Activated B cell treated with CpG ODN at 0.5 μM for 24 hours (primary cell): ENCODE measurements at places on chromosomes 16 and 17. TPM values are rescaled to one million over a fixed set of nuclear protein-coding genes. Genes with fewer than 3 reads are reported as not detected.

Gene CBFA2T3
- 50.8 and 63.3 TPM in 2 replicates for total RNA-seq

DNA sequence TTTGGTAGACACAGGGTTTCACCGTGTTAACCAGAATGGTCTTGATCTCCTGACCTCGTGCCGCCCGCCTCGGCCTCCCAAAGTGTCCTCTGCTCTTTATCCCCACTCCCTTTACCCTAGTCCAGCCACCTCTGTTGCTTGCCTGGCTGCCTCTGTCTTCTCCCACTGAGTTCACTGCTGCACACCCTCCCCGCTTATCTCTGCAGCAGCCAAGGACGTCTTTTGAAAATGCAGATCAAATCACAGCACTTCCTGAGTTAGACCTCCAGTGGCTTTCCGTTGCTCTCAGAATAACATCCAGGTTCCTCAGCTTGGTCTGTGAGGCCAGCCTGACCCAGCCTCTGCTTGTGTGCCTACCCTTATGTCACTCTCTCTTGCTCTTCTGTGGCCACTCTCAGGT is 5.4 kb downstream of the METTL22 start:
- peaks cover 8% of the 10 kb centered on the region for H3K4me1 ChIP-seq
- no peak for DNase-seq
- no peak overlapping the region for H3K27ac ChIP-seq
- H3K27me3 ChIP-seq: no peaks in the 10 kb centered on the region
- H3K36me3 ChIP-seq: peaks cover 67% of the 10 kb centered on the region
- no peak overlapping the region for H3K4me3 ChIP-seq

DNA sequence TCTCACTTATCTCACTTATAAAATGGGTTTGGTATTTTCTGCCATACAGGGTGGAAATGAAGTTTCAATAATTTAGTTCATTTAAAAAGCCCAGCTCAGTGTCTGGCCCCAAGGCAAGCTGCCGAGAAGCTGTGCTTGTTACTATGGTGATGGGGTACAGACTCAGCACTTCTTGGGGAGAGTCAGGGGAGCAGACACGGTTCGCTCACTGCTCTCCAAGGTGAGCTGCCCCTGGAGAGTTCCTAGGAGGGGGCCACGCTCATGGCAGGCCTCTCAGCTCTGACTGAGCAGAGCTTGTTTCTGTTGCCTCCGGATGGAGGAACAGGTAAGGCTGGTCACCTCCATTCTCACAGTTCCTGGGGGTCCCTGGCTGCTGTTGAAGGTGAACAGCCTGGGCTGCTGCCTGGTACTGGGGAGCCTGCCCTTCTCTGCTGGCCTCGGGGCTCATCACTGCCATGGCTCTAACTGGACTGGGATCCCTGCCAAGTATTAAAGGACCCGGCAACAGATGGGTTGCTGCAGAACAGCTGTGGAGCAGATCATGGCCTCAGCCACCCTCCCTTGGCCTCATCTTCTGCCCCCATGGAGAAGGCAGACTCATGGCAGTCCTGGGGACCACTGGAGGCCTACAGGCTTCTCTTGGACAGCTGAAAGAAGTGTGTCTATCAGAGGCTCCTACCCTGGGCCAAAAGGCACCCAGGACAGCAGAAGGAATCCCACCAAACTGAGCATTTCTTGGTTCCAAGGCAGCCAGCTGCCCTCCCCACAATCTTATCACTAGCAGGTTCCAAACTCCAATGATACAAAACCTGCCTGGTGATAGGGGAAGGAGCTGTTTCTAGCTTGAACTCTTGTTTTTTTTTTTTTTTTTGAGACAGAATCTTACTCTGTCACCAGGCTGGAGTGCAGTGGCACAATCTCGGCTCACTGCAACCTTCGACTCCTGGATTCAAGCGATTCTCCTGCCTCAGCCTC is 25.9 kb upstream of the SPATA32 start:
- peaks cover 80% of the 10 kb centered on the region for H3K36me3 ChIP-seq
- no peak overlapping the region for H3K4me3 ChIP-seq
- peaks cover 33% of the 10 kb centered on the region for H3K4me1 ChIP-seq
- no peaks in the 10 kb centered on the region for H3K27me3 ChIP-seq
- no peak for DNase-seq

Gene RSL1D1
- 224 and 265 TPM in 2 replicates for total RNA-seq

GRCh38 chr16:61432421-61432820 is 603.8 kb downstream of the CDH8 start:
- H3K36me3 ChIP-seq: no peaks in the 10 kb centered on the region
- H3K4me1 ChIP-seq: no peaks in the 10 kb centered on the region
- H3K27ac ChIP-seq: no peak overlapping the region
- no peak overlapping the region for H3K4me3 ChIP-seq

DNA sequence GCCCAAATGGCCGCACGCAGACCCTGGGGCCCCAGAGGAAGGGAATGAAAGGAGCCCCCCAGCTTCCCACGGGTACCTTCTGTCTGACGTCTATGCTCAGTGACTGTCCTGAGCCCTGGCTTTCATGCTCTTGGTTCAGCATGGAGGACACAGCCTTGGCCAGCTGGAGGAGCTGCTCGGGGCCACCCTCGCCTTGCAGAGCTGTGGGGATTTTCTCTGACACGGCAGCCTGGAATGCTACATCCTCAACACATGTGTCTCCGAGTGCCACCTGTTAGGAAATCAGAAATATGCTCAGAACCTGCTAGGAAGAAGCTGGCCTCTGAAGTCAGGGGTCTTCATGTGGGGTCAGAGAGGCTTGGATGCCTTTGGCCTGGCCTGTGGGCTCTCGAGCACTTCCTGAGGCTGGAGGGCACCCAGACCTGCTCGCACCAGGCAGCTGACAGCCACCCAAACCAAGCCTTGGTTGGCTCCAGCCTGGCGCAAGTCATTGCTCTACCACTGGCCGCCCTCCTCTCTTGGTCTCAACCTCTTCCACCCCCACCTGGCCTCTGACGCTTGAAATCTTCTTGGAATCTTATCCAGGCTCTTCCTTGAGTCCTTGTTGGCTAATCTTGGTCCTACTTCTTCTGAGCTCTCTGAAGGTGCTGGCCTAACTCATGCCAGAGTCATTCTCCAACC is 63.7 kb upstream of the BCO1 start:
- H3K36me3 ChIP-seq: no peaks in the 10 kb centered on the region
- H3K4me1 ChIP-seq: no peaks in the 10 kb centered on the region
- no peak overlapping the region for H3K27ac ChIP-seq
- H3K4me3 ChIP-seq: no peak overlapping the region

DNA sequence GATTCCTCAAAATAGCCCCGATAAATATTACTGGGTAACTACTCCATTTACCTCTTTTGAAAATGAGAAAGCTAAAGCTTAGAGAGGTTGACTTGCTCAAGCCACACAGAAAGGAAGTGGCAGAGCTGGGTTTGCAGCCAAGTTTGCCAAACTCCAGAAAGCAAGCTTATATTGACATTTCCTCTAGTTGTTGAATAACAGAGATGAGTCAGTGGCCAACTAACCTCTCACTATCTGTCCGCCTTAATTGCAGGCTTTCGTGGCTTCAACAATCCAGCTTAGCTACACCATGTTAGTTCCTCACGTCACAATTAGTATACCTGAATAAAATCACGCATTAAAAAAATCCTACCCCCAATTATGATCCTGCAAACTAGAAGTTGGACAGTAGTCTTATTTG is 151.7 kb downstream of the CNTNAP4 start:
- H3K27me3 ChIP-seq: no peaks in the 10 kb centered on the region
- no peaks in the 10 kb centered on the region for H3K4me1 ChIP-seq
- H3K36me3 ChIP-seq: no peaks in the 10 kb centered on the region

DNA sequence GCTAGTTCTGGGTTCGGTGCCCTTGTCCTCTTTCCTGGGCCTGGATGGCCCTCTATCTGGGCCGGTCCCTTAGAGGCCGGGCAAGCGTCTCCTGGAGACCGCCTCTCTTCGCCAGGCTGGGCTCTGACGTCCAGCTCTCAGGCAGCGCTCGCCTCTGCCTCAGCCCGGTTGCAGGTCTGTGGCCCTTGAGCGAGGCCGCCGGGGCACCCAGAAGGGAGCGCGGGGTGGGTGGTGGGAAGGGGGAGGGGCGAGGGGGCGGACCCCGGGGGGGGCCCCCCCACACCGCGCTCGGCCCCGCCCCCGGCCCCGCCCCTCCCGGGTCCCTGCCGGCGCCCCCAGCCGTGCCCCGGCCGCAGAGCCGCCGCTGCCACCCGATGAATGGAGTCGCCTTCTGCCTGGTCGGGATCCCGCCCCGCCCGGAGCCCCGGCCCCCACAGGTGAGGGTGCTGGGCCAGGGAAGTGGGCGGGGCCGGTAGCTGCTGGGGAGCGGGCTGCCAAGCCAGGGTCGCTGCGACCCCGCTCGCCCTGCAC is at the start of gene ARHGAP23:
ARHGAP23 (plus strand) TSS at position 353 of the 531 bp plus-strand sequence; CDS start at position 375, 22 bp downstream.
- H3K4me3 ChIP-seq: peak within 1 kb of the TSS; percentile 75
- H3K4me1 ChIP-seq: peaks cover 11% of the 10 kb centered on the region
- no peaks in the 10 kb centered on the region for H3K36me3 ChIP-seq
- H3K27me3 ChIP-seq: peaks cover 36% of the 10 kb centered on the region
- DNase-seq: peak; percentile 37
- H3K27ac ChIP-seq: no peak within 1 kb of the TSS
